CD4-positive, alpha-beta T cell treated with Interleukin-17A for 1 hour (primary cell): ENCODE measurements at places on chromosomes 4 and X.

GRCh38 chr4:69760455-69760854, at the start of gene SULT1B1:
Gene SULT1B1, minus strand, starts transcription at chr4:69760620. Its CDS starts 5,403 bp downstream, at chr4:69755217.
- DNase-seq: peak; percentile 73

- DNase-seq: no peak
These were observed 832.4 kb downstream of the PCDH18 start for GRCh38 chr4:136699905-136700304.

- no peak for DNase-seq
These were observed 4.0 kb downstream of the ITIH6 start for GRCh38 chrX:54794028-54794427.

DNA sequence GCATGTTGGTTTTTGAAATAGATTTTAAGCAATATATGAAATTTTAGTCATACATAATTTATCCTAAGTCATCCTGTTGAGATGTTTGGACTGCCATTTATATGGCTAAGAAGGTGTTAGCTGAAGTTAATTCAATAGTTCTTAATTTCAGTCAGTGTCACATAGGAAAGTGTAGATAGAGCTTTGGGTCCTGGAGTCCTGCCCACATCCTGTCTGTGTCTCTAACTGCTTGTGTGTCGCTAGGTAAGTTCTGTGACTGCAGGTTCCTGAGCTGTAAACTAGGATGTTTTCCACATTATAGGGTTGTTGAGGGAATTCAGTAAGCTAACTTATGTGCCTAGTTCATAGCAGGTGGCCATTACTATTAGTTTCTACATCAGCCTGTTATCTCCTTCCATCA, 20.7 kb downstream of the OFD1 start:
- DNase-seq: peak; percentile 35

- DNase-seq: no peak
These were observed 53.1 kb downstream of the RASGEF1B start for GRCh38 chr4:81418572-81418971.

- DNase-seq: no peak
These were observed 1.2 kb downstream of the MGST2 start for GRCh38 chr4:139666735-139667281.

DNA sequence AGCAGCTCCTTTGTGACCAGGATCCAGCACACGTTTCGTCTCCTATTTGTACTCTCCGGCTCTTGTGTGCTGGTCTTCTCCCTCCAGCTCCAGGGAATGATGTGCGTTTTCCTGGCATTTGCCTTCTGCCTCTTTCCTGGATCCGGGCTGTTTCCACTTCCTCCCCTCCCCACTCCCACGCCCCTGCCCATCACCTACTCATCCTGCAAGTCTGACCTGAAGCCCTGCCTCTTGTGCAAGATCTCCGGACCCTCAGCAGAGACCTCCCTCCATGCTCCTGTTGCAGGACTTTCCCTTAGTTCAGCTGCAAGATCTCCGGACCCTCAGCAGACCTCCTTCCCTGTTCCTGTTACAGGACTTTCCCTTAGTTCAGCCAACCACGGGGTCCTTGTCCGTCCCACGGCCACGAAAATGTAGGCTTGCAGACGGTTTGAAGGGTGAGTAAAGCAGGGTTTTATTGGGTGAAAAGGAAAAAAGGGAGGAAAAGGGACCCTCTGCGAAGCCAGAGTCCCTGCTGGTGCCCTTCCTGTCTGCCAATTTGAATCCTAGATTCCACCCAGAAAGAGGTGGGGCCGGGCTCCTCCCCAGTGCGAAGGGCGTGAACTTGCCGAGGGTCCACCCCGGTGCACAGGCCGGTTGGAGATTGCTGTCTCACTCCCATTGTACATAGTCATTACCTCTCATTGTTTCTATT, 74.4 kb upstream of the IRF2 start:
- no peak for DNase-seq

DNA sequence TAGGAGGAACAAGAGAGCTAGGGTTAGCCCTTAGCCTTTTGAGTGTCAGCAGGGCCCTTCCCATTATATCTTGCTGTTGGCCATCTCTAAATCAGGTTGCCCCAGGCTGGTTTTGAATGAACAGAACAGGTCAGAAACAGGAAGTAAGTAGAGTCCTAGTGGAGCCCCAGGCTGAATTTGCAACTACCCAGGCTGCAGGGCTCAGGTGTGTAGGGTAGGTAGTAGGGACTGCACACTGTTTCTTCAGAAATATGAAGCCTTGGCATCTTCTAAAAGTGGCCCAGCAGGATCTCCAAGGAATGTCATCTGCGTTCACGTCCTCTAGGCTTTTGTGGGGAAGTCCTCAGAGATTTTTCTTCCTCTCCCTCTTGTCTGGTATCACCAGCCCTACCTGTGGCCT, 90.2 kb downstream of the ADGRG4 start:
- no peak for DNase-seq

DNA sequence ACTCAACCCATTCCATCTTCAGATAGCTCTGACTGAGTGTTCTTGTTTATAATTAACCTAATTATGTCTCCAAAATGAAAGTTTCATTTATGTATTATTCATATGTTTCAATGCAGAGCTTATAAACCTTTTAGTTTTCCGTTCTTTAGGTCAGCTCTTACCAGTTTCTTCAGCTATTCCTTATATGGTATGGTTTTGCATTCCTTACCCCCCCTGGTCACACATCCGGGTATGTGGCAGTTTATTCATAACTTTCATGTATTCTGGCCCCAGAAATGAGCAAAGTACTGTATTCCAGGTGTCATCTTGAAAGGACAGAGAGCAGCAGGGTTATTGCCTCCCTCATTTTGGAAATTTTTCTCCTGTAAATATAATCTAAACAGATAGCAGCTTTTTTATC, 16.8 kb upstream of the IGSF1 start:
- no peak for DNase-seq

GRCh38 chr4:165425629-165426028, 46.8 kb downstream of the CPE start:
- DNase-seq: no peak
